CMK (cell line): ENCODE measurements at places on chromosomes 12 and 14.

- no peak for DNase-seq
Observed at GRCh38 chr12:123121670-123122069, 29.2 kb downstream of the PITPNM2 start.

GRCh38 chr12:62632411-62632918 lies 165.8 kb downstream of the MON2 start:
- no peak for DNase-seq

DNA sequence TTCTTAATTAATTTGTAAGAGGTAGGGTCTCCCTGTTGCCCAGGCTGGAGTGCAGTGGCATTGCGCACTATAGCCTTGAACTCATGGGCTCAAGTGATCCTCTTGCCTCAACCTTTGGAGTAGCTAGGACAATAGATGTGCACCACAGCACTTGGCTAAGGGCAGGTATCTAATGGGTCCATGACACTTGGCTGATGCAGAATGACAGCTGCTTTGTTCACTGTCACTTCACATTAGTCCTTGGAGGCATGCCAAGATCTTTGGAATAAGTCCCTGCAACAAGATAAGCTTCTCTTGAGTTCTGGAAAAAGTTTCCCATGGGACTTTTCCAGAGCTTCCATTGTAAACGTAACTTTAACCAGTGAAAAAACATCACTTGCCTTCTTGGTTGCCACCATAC lies 23.4 kb downstream of the COQ6 start:
- no peak for DNase-seq

DNA sequence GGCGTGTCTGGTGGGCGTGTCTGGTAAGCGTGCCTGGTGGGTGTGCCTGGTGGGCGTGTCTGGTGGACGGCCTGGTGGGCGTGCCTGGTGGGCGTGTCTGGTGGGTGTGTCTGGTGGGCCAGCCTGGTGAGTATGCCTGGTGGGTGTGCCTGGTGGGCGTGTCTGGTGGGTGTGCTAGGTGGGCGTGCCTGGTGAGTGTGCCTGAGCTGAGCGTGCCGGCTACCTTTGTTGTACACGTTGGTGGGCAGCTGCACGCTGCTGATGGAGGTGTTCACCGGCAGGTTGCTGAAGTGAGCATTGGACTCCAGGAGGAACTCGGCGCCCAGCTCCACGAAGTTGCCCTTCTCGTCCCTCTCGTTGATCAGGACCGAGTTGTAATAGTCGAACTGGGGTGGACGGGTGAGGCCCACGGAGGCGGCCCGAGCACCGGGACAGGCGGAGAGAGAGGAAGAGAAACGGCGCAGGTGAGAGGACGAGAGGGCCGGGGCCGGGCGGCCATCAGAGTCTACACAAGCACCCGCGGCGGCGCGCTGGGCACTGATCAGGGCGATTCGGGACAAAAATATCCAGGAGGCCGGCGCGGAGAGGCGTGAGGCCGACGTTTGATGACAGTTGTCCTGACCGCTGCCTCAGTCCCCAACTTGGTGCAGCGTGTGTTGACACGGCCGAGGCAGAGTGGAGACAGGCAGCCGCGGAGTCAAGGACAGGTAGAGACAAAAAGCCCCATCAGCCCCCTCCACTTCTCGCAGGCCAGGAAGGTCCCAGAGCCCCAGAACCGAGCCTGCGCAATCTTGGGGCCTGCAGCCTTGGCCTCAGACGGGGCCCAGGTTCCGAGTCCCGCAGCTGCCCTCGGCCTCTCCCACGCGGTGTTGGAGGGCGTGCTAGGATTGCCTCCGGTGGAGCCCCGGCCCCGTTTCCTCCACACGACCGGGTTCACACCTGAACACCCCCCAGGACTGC lies 10.5 kb downstream of the CACNA2D4 start:
- DNase-seq, result no peak

DNA sequence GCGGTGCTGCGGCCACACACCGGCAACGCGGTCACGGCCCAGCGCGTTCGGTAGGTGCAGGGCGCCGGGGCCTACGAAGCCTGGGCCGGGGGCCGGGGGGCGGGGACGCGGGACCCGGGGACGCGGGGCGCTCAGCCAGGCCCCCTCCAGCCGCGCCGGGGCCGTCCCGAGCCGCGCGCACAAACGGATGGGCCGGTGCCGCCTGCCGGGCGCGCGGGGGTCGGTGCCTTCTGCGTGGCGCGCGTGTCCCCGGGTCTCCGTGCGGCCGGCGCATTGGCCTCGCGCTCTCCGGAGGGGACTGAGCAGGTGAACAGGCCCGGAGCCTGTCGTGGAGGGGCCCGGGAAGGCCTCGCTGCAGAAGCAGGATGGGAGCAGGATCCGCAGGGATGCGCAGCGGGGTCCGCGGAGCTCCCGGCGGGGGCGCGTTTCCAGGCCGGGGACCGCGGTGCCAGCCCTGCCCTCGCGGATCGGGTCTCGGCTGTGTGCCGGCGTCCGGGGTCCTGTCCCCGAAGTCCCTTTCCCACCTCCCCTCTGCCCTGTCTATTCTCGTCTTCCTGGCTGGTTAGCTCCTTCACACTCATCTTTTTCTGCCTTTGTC lies 421 bp downstream of the GLT1D1 start:
- DNase-seq, result no peak

- no peak for DNase-seq
Observed at GRCh38 chr14:50835280-50835679, 4.3 kb upstream of the NIN start.

DNA sequence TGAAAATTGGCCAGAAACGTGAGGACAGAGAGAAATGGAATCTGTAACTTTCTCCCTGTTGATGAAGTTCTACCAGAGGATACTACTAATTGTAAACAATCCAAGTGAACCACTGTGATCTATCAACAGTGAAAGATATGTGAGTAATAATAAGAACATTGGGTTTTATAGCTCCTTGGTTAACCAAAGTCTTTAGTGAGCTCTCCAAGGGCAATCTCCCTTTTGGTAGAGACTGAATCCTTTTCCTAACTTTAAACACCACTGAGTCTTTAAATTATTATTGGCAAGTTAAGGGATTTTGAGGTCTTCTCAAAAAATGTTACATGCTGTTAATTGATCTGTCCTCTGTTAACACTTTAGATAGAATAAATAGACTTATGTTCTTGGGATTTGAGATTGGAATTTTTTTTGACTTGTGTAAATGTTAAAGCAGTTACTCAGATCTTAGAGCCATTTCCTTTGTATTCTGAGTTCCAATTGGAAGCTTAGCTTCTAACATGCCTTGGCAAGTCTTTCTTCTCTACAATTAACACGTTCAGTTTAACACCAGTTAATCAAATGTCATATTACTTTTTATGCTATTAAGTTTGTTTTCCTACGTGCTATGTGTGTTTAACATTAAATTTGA lies 338.2 kb upstream of the DDHD1 start:
- DNase-seq, result no peak

- no peak for DNase-seq
Observed at GRCh38 chr14:26138764-26139445, 458.9 kb downstream of the NOVA1 start.

- DNase-seq, result no peak
Observed at GRCh38 chr12:9782547-9783382, 22.1 kb upstream of the CD69 start.

- DNase-seq, result no peak
Observed at GRCh38 chr12:121618659-121619233, 7.6 kb upstream of the ORAI1 start.

DNA sequence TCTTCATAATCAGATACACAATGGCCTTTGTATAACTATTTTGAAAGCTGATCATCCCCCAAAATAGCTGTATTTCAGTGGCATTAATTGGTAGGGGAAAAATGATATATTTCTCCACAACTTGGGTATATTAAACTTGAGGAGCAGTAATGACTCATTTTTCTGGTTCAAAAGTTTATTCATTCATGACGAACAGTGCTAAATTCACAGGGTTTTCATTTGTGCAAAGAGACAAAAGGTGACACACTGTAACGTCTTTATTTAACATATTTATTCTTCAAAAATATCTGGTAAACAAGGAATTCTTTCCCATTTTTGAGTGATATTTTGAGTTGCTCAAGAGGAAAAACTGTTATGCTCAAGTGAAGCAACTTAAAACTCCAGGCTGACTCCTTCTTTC lies 415.5 kb upstream of the SOX5 start:
- DNase-seq, result no peak
